ENCODE measurements at places on chromosomes 12 and 14. TPM values are rescaled to one million over a fixed set of nuclear protein-coding genes. Genes with fewer than 3 reads are reported as not detected.

Gene CPNE6
- total RNA-seq, result not detected

Gene FAM90A1
- total RNA-seq, result not detected

Gene SRRM4
- not detected for total RNA-seq

Gene CLEC4D
- not detected for total RNA-seq

Gene MYRFL
- 0.27 TPM for total RNA-seq

Gene FOXN4
- total RNA-seq, result not detected

Gene CGRRF1
- total RNA-seq, result 13.7 TPM

Gene LHX5
- not detected for total RNA-seq

Gene P2RX2
- total RNA-seq, result not detected

Gene KRT83
- total RNA-seq, result not detected

Gene ZDHHC17
- total RNA-seq, result 36.0 TPM

Gene BCL2L2
- 34.2 TPM for total RNA-seq

Gene C12orf50
- not detected for total RNA-seq

Gene NRXN3
- total RNA-seq, result 7.0 TPM

Gene MYH7
- total RNA-seq, result not detected

Gene TAS2R14
- 2.6 TPM for total RNA-seq

Gene AP1G2
- 18.5 TPM for total RNA-seq

Gene KRT3
- not detected for total RNA-seq

Gene RAPGEF3
- 1.3 TPM for total RNA-seq
